Amygdala (tissue), 56 donors: ENCODE measurements at places on chromosomes 5 and 9.

- DNase-seq, result no peak
Measured at GRCh38 chr5:120988941-120989340, 524.8 kb downstream of the PRR16 start.

- DNase-seq, result no peak
Measured at GRCh38 chr9:106830527-106831150, 32.3 kb upstream of the ZNF462 start.

- DNase-seq, result no peak
Measured at GRCh38 chr5:5209089-5209488, 69.0 kb downstream of the ADAMTS16 start.

- DNase-seq, result no peak
Measured at GRCh38 chr5:144207875-144208444, 37.3 kb downstream of the KCTD16 start.

DNA sequence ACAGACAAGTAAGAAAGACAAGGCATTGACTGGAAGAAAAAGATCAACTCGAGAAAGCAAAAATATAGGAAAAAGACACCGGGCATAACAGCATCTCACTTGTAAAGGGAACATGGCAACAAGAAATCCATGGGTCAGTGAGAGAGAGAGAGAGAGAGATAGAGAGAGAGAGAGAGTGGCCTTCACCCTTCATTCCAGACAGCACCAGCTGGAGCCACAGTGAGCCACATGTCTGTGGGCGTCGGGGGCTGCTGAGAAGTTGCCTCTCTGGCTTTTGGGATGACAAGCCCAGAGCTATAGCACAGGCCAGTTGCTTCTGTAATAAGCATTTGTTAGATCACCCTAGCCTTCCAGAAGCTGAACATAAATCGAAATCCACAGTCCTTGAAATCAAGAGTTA is 20.3 kb upstream of the ENC1 start:
- DNase-seq, result no peak

GRCh38 chr5:73497497-73498056 is 665 bp upstream of the BTF3 start:
- no peak for DNase-seq

DNA sequence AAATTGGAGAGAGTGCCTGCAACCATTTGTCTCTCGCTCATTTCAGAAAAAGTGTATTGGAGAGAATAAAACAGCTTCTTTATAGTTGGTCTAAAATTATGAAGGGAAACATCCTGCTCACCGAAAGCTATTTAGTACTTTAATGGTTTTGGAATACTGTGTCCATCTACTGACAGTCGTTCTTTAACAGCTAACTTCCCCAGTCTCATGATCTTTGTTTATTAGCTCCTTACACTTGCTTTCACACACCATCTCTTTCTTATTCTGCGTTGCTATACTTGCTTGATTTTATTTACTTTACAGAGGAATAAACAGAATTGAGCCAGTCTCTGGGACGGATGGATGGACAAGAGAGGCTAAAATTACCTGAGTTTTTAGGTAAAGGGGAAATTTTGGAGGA is 229.3 kb downstream of the CCDC171 start:
- DNase-seq, result no peak

DNA sequence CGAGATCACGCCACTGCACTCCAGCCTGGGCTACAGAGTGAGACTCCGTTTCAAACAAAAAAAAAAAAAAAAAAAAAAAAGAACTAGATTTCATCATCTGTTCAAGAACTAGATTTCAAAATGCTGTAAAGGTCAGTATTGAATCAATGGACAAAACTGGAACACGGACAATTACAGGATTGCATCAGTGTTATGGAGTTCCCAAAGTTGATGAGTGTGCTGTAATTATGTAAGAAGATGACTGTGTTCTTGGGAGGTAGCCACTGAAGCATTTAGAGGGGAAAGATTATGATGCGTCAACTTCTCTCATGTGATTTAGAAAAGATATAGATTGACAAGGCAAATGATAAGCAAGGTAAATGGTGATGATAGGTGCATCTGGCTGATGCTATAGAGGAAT is 6.5 kb downstream of the FAM240B start:
- no peak for DNase-seq

- DNase-seq, result no peak
Measured at GRCh38 chr5:176995896-176996767, 10.4 kb downstream of the UIMC1 start.
